ENCODE measurements at places on chromosomes 3 and 15.

- DNase-seq: no peak
These were observed 740.5 kb downstream of the ROBO2 start for GRCh38 chr3:77780278-77780996.

DNA sequence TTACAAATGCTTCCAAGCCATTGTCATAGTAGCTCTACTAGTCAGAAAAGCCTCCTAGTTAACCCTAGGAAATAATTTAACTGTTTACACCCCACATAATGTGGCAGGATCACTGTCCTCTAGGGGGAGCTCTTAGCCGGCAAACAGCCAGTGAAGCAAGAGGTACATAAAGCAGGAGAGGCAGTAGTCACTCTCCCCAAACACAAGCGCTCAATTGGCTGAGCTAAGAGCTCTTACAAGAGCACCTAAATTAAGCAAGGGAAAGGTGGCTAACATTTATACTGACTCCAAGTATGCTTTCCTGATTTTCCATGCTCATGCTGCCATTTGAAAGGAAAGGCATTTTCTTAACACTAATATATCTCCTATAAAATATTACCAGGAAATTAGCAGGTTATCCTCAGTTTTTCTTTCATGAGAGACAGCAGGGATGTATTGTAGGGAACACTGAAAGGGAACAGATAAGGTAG, 37.6 kb downstream of the NCEH1 start:
- DNase-seq: no peak

GRCh38 chr15:68211656-68212320, 6.7 kb upstream of the CALML4 start:
- DNase-seq: no peak

DNA sequence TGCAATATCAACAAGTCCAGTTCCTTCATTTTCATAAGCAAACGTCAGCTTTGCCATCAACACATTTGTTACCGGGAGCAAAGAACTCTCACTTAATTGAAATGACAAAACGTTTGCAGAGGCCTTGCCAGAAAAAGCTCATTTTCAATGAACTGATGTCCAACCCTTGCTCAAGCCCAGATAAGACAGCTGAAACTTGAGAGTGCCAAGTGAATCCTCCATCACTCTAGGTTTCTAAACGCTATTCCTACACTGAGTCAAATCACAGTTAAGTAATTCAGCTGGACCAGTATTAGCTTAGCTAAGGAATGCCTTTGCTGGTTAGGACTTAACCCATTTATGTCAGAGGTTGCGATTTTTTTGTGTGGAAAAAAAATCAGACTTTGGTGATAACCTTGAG, 11.5 kb downstream of the CHSY1 start:
- no peak for DNase-seq

- DNase-seq: no peak
These were observed 11.6 kb upstream of the ONECUT1 start for GRCh38 chr15:52801748-52802085.

DNA sequence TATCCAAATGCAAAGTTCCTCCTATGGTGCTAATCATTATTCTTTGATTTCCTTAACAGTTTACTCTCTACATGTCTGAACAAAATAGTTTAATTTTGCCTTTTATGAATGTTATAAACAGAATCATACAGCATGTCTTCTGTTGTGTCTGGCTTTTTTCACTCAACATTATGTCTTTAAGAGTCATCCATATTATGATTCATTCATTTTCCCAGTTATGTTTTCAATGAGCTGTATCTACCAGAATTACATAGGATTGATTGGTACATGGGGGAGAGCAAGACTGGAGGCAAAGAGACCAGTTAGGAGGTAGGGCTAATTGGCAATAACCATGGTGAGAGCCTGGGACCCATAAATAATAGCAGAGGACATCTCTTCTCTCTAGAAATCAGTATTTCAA, 16.6 kb upstream of the RAP2B start:
- no peak for DNase-seq

DNA sequence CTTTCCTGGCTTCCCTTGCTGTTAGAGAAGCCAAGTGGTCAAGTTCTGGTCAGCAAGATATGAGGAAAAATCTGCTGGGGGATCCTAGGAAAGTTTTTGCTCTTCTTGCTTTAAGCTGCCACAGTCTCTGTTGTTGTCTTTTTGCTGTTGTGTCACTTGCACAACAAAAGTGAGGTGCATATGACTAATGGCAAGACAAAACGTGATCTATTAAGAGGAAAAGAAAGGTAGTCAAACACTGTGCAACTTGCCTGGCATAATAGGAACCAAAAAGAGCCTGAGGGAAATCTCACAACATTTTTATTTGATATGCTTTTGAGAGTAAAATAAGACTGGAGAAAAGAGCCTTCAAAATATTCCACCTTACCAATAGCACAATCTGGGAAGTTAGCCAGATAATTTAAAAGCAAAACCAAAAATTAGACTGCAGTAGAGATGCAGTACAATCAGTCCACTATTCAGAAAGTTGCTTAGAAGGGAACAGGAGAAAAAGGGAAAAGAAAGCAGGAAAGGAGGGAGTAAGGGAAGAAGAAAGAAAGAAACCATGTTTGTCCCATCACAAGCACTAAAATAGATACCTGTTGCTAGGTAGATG, 110.0 kb upstream of the SLC4A7 start:
- no peak for DNase-seq

GRCh38 chr3:179796421-179796820, 143.6 kb downstream of the USP13 start:
- no peak for DNase-seq

- no peak for DNase-seq
These were observed 139.7 kb upstream of the CFAP20DC start for GRCh38 chr3:59189526-59189925.

GRCh38 chr3:15804553-15805095, 6.8 kb upstream of the ANKRD28 start:
- DNase-seq: no peak

- DNase-seq: no peak
These were observed 115.2 kb downstream of the TMEM108 start for GRCh38 chr3:133153382-133153781.

DNA sequence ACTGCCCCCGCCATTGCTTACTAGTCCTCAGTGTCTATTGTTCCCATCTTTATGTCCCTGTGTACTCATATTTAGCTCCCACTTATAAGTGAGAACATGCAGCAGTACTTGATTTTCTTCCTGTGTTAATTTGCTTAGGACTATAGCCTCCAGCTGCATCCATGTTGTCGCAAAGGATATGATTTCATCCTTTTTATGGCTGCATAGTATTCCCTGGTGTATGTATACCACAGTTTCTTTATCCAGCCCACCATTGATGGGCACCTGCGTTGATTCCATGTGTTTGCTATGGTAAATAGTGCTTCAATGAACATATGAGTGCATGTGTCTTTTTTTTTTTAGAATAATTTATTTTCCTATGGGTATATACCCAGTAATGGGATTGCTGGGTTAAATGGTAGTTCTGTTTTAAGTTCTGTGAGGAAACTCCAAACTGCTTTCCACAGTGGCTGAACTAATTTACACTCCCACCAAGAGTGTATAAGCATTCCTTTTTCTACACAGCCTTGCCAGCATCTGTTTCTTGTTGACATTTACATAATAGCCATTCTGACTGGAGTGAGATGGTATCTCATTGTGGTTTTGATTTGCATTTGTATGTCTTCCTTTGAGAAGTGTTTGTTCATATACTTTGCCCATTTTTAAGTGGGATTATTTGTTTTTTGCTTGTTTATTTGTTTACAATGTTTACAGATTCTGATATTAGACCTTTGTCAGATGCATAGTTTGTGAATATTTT, 53.7 kb downstream of the GALK2 start:
- DNase-seq: no peak

- no peak for DNase-seq
These were observed 179.9 kb downstream of the FMN1 start for GRCh38 chr15:33014586-33014985.

DNA sequence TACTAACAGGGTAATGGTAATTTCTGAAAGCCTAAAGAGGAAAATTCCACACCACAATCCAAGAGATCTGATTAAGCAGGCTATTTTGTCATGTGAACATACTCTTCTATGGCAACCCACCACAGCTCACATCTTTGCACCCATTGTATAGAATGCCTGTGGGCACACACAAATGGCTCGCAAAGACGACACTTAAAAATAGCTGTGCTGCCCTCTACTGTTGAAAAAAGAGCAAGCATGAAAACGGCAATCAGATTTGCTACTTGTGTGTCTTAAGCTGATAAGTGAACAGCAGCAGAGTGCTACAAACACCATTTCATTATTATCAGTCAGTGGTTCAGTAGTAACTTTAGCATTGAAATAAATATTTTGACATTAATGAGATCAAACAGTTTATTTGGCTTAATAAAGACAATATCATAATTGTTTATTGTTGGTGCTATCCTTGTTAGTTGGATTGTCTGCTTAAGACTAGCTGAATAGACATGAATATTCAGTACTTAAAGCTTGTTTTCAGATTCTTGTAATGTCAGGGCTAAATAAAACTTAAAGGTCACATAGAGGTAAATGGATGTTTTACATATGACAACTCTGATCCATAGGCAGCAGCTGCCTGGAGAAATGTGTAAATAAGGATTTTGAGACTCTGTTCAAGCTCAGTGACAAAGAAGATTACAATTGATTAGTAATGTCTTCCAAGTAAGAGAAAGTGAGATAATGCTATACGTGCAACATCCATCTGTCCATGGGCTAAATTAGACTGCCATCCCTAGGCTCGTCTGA, 199.1 kb downstream of the LRRN1 start:
- no peak for DNase-seq

- DNase-seq: no peak
These were observed 375.1 kb upstream of the RBMS3 start for GRCh38 chr3:28905798-28906197.

DNA sequence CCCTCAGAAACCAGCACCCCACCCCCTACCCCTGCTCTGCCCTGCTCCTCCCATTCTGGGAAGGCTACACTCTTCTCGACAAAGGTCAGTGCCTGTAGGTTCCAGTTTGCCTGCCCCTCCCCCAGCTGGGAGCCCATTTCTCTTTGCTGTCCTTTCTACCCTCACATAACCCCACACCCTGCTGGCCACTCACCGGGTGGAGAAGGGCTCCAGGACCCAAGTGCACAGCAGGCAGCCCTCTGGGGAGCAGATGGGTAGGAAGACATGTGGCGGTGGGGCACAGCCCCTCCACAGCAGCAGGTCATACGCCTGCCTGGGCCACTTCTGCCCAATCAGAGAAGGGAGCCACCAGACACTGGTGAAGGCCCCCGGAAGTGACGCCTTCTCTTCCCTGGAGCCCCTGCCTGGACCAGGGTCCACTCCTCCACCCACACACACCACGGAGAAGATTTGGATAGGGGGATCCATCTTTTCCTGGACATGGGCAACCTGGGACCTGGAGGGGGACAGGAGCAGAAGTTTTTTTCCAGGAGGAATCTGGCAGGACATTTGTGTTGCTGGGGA, at the start of gene THPO:
Gene THPO (minus strand): TSS at position 326 of the 564 bp plus-strand sequence. CDS start 1,948 bp downstream, outside the sequence.
- DNase-seq: no peak

DNA sequence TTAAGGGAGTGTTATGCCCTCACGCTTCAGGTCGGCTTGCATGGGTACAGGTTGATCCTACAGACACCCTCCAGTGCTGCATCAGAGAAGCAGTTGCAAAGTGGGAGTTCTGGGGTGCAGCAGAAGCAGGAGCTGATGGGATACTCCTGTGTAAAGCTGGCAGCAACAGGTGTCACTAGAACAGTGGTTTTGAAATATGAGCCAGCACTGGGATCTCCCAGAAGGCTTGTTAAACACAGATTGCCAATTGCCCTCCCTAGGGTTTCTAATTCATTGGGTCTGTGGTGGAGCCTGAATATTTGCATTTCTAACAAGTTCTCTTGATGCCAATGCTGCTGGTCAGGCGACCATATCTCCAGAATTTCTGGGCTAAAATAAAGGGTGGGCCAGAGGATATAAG, 350.4 kb downstream of the CLSTN2 start:
- DNase-seq: no peak

- DNase-seq: no peak
These were observed 128.7 kb upstream of the TLE3 start for GRCh38 chr15:70226337-70226980.

DNA sequence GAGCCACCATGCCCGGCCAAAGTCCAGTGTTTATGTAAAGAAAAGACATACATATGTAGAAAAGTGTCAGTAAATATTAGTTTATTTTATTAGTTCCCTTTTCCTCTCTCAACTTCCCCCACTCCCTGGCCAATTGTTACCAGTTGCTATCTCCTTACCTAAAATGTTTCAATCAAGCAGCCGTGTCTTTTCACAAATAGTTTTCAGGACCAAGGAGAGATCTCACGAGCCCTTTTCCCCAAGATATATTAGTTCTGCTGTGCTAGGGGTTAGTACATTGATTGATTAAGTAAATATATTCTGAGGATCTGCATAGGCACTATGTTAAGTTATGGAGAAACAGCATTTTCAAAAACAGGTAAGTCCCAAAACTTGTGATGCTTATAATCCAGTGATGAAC, 87.4 kb downstream of the ZIC4 start:
- DNase-seq: no peak

DNA sequence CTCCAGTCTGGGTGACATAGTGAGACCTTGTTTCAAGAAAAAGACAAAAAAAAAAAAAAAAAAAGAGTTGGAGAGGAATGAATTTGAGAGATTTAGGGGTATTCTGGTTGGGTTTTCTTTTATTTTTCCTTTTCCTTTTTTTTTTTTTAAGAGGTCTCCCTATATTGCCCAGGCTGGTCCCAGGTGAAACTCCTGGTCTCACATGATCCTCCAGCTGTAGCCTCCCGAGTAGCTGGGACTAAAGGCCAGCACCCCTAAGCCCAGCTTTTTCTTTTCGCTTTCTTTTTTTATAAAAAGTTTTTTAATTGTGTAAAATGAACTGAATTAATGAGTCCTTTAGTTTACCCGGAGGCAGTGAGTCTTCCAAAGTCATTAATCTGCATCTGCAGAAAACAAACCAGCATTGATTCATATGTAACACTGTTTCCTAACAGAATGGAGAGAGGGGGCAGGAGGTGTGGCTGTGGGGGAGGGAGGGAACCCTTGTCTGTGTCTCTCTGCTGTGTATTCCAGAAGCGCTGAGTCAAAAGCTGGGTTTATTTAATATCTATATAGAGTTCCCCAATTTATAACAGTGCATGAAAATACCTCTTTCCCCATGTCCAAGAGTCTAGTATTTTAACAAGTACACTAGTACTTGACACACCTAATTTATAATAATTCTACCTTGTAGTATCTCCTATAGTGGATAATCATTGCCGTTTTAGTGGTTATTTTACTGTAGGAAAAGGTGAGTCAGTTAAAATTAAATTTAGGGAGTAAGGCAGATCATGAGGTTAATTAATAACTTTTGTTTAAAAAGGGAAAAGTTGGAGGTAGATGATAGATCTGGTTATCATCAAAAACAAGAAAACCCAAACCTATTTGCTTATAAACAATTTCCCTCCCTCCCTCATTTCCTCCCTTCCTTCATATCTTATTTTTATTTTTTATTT, 2.6 kb upstream of the DPPA4 start:
- DNase-seq: no peak
